Fibroblast of lung (primary cell): ENCODE measurements at places on chromosomes 3 and 15. TPM values are rescaled to one million over a fixed set of nuclear protein-coding genes. Genes with fewer than 3 reads are reported as not detected.

CDC25A gene
- total RNA-seq = 1.0 and 1.3 TPM in 2 replicates

AGBL1 gene
- total RNA-seq = not detected in 2 replicates

SCN11A gene
- total RNA-seq = under 0.01 and 0.17 TPM in 2 replicates

GANC gene
- total RNA-seq = 15.4 and 24.6 TPM in 2 replicates

NR1I2 gene
- under 0.01 TPM in 1 of 2 replicates, not detected in the other for total RNA-seq

MYL3 gene
- total RNA-seq = 0.50 and 0.51 TPM in 2 replicates

TNFSF10 gene
- 1.5 and 4.3 TPM in 2 replicates for total RNA-seq

NR2E3 gene
- total RNA-seq = 0.77 and 1.3 TPM in 2 replicates

- no peak for DNase-seq
Observed at GRCh38 chr3:46666453-46666845, 27.0 kb downstream of the ALS2CL start.

GRCh38 chr3:81793410-81793809 is 32.0 kb upstream of the GBE1 start:
- no peak for DNase-seq

DNA sequence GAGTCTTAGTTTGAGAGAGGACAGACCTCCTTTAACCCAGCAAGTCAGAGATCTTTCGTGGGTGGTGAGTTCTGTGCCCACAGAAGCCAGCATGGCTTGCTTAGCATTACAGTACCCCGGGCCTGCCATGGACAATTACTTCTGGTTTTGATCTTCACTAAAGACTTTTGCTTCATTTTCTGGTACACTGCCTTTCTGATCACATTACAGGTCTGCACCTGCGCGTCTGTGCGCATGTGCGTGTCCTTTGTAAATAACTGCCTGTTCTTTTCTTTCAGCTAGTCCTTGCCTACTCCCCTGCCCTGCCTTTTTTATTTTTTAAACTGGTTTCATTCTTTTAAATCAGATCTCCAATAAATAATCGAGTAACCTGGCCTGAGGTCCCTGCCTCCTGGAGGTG is 57.1 kb upstream of the CMTM8 start:
- DNase-seq = no peak

DNA sequence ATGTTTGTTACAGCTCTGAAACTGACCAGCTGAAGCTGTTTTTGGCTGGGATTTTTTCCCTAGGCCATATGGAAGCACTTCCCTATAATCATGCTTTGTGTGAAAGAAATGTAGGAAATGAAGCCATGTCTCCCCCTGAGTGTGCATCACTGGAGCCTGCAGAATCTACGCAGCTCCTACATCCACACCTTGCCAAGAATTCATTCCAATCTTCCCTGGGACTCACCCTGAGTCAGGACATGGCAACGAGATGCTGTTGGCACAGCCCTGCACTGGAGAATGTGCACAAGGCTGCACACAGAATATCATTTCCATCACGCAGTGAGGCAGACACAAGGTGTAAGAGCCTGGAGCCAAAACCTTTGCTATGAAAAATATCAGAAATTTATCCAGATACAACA is 189.5 kb downstream of the ADAMTSL3 start:
- DNase-seq = peak; percentile 89

GRCh38 chr3:32837789-32838188 is 20.0 kb downstream of the TRIM71 start:
- no peak for DNase-seq

DNA sequence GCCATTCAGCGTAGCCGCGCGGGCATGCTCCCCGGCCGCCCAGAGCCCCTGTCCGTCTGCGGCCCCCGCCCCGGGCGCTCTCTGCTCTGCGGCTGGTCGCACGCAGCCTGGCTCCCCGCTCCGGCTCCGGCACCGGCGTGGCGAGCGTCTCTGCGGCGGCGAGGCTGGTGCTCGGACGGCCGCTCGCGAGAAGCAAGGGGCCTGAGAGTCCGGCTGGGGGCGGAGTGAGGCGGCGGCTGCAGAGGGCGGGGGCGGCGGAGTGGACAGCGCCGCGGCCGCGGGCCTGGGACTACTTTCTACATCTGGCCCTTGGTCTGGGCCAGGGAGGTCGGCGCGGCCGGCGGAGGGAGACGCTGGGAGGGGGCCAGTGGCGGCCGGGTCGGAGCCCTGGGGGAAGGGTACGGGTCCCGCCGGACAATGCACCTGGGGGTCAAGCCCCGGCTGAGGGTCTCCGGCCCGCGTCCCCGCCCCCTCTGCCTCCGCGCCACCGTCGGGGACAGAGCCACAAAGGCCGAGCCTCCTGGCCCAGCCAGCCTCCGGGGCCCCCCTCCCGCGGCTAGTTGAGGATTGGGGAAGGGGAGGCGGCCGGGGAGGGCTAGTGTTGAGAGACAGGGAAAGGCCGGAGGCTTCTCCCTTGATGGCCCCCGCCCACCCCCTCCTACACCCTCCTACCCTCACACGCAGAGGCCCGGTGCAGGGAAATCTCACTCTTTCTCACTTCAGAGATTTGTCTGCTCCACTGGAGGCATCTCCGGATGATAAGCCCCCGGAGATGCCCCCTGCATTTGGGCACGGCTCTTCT is at the start of gene PRTG:
TSS of gene PRTG (minus strand) at position 226 of the 802 bp plus-strand sequence. CDS start at position 5, 221 bp downstream.
- peak; percentile 83 for DNase-seq

GRCh38 chr3:32888739-32889138 is 62.7 kb upstream of the CCR4 start:
- DNase-seq = no peak

- DNase-seq = peak; percentile 39
Observed at GRCh38 chr15:94584833-94585244, 353.5 kb downstream of the MCTP2 start.

GRCh38 chr15:101657968-101658784 is 6.0 kb upstream of the TM2D3 start:
- no peak for DNase-seq

- no peak for DNase-seq
Observed at GRCh38 chr3:64865839-64866570, 178.2 kb upstream of the ADAMTS9 start.

DNA sequence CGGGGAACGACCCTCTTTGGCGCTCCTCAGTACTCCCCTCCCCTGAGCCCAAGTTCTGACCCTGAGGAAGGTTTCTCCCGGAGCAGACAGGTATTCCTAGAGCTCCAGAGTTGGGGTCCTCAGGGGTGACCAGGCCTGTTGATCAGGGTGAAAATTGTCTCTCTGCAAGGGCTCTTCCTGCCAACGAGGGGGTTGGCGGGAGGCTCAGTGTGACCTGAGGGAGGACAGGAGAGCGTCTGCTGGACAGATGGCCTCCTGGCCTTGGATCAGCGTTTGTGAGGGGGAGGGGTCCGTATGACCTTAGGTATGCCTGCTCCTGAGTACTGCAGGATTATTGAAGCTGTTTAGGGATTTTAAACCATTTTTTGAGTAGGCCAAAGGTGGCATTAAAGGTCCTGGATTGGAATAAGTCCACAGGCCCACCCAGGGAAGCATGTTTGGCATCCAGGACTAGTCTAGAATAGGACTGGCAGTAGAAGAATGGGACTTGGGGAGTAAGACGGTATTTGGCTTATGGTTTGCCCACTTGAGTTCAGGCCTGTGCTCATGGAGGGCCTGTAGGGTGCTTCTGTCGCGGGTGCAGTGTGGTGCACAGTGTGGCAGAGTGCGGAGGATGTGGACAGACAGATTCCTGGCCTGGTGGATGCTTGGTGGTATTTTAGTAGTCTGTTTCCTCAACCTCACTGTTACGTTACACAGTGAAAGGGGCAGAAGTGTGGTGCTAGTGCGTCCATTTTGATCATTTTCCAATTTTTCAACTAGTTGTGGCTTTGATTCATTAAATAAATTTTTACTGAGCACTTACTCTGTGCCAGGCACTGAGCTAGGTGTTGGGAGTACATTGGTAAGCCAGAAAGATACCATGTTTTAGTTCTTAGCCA is 959 bp downstream of the ZNF592 start:
- peak; percentile 35 for DNase-seq

DNA sequence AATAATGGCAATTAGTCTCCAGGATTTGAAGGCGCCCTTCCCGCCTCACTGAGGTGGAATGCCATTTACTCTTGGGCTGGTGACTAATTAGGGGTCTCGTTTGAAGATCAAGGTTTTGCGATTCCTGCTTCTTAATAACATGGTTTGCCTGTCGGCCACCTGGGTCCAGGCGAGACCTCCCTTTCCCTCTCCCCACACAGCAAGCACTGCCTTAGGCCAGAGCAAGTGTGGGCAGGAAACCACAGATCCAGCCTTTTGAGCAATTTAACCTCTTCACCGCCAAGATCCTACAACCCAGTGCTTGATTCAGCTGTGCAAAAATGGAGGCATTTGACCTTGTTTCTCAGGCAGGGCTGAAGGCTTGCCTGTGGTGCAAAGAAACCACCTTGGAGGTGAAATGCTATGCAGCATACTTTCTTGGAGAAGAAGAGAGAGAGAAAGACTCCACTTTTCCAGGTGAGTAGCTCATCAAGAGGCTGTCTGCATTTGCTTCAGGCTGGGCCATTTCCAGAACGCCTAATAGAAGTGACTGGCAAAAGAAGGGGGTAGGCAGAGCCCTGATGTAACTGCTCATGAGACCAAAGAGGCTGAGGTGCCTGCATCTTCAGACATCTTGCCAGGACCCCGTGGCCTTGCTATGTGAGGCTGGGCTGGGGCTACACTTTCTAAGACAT is 34.1 kb upstream of the WNT5A start:
- no peak for DNase-seq

- DNase-seq = peak; percentile 62
Observed at GRCh38 chr15:68729789-68730411, 90.8 kb downstream of the ANP32A start.

DNA sequence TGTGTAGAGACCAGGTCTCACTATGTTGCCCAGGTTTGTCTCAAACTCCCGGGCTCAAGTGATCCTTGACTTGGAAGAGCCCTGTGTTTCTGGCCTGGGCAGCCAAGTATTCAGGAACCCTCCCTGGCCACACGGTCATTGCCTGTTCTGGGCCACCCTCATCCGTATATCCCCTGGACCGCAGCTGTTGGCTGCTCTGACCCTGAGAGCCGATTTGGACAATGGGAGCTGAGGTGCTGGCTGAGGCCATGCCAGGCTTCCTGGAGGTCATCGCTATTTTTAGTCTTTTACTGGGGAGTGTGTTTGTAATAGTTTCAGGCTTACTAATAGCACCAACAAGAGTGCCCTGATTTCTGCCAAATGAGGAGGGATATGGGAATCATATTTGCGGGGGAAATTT is 60.7 kb downstream of the ADAMTS7 start:
- DNase-seq = no peak

DNA sequence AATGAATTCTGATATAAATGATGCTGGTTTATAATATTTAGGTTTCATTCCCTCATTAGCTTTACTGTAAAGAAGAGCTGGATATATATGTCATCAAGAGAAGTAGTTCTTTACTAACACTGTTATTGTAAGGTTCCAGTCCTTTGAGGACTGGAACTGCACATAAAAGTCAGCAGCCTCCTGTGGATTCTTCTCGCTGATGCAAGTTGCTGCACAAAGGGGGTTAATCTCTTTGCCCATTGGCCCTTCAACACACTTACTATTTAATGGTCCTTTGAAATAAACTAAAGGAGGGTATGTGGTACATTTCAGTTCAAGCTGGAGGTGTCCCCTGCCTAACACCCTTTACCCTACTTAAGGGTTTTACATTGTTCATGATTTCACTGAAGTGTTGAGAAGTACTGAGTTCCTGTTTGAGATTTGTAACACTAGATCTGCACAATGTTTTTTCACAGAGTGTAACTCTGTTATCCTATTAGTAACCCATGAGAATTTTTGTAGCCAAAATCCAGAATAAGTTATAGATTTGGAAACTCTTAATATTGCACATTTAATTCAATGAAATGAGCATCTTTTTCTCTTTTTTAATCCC is 43.9 kb downstream of the NR2C2 start:
- DNase-seq = no peak

GRCh38 chr3:128591738-128592426 is 58.7 kb downstream of the RPN1 start:
- DNase-seq = no peak

GRCh38 chr15:33675246-33675645 is 293.1 kb upstream of the CHRM5 start:
- DNase-seq = peak; percentile 32

- no peak for DNase-seq
Observed at GRCh38 chr3:126312341-126312740, 44.9 kb downstream of the KLF15 start.

DNA sequence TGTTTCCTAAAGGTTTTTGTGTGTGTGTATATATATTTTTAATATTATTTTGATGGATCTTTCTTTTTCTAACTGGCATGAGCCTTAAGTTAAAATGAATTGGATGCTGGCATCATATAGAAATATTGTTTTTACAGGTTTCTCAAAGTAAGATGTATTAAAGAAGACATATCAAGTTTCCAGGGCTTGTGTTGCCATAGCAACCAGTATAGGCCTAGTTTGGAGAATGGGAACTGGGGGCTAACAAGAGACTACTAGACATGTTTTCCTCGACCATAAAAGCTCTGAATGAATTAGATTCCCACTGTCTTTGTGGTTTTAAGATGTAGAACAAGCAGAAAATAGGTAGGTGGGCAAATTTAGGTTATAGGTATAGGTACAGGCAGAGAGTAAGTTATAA is 771.4 kb downstream of the TUSC7 start:
- DNase-seq = no peak

DNA sequence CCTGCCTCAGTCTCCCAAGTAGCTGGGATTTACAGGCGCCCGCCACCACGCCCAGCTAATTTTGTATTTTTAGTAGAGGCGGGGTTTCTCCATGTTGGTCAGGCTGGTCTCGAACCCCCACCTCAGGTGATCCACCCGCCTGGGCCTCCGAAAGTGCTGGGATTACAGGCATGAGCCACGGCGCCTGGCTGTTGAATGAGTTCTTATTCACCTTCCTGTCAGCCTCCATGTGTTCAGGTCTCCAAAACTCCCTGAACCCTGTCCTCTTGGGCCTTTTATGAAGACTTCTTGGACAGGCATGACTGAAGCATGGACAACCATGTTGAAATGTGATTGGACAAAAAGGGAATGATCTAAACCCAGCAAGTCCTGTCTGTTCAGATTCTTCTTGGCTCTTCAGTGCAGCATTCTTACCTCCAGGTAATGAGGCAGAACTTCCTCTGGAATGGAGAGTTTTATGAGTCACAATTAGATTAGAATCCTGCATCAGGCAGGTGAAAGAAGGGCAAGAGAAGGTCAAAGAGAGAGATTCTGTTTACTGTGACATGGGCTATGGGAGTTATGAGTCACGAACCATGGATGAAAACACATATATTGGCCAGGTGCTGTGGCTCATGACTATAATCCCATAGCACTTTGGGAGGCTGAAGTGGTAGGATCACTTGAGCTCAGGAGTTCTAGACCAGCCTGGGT is 23.1 kb upstream of the EIF4A2 start:
- no peak for DNase-seq

- peak; percentile 27 for DNase-seq
Observed at GRCh38 chr3:105503191-105503593, 136.5 kb downstream of the ALCAM start.

DNA sequence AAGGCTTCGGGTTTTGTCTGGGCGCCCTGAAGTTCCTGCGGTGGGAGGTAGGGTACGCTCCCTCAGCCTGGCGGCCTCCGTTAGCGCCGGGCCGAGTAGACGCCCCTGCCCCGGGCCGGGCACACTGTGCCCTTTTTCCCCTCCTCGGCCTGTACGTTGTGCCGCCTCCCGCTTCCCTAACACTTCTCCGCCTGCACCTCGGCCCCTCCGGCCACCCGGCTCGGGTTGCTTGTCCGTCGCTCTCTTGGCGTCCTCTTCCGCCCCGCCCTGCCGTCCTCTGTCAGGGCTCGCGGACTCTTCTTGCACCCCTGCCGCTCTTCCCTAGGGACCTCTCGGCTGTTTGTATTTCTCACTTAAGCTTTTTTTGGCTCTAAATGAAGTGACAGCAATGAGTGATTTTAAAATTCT is 384 bp downstream of the KNL1 start:
- no peak for DNase-seq

GRCh38 chr3:108125550-108126071 is 34.8 kb upstream of the CD47 start:
- no peak for DNase-seq

GRCh38 chr3:165549037-165549436 is 288.2 kb downstream of the BCHE start:
- no peak for DNase-seq
